ENCODE measurements at places on chromosomes 2 and 18.

GRCh38 chr18:48702346-48703027, 163.7 kb downstream of the CTIF start:
- DNase-seq: no peak

DNA sequence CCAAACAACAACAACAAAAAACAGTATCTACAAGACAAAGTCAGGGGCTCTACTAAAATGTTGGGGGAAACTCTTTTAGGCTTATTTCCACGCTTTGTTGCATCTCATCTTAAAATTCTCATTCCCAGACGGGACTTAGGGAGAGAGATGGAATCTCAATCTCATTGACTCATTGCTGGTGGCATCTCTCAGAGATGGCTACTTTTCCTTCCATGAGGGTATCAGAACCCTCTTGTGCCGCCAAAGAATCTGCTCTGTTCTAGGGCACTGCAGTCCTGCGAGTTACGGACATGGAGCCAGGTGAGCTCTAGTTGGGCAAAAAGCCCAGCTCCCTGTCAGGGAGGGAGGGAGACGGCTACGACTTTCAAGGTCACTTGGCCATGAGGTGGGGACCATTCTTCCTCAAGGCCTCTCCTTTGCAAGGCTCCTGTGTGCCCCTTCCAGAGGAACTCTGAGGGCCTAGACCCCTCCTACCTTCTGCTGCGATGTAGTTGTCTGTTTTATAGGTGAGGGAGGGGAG, 68.0 kb downstream of the MYCN start:
- no peak for DNase-seq

DNA sequence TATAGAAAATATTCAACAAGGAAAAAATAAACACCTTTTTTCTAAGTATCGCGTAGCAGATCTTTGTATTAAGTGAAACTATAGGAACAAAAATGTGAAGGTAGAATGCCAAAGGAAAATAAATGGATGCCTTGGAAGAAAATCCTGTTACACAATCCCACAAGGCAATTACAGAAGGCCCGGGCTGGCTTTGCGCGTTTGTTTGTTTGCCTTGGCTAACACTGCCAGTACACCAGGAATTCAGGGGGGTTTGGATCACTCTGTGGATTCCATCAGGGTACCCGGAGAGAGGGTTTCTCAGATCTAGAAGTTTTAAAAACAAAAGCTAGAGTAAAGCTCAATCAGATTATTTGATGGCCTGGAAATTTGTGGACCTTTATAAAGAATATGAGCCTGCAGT, 478.3 kb downstream of the FBXO15 start:
- peak; percentile 69 for DNase-seq

DNA sequence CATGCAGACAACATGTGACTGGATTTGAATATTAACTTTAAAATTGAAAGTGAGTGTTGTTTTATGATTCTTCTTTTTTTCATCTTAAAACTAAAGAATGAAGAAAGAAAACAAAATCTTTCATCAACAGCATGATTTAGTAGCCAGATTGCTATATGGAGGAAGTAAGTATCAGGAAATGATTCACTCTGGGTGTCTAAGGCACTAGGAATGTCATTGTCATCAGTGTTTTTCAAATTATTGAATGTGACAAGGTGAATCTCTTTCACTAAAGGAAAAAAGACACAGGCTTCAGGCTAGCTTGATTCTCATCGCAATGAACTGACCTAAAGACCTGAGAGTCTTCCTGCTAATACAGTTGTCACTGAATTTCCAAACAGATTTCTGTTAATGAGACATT, 430.1 kb downstream of the FBXO15 start:
- no peak for DNase-seq

DNA sequence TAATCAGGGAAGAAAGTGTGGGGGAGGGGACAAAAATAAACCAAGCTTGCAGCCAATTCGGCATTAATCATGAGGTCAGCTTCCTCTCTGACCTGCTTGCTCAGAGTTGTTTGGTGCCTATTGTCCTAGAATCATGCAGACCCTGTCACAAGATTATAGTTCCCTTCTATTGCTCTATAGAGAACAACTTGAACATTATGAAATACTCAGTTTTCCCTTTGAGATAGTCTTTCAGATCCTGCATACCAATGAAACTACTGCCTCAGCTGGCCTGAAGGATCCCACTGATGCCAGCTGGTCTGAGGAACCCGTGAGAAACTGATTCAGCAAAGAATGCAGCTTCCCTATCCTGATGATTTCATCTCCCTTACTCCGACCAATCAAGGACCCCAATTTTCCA, 955 bp upstream of the BBS5 start:
- DNase-seq: no peak

DNA sequence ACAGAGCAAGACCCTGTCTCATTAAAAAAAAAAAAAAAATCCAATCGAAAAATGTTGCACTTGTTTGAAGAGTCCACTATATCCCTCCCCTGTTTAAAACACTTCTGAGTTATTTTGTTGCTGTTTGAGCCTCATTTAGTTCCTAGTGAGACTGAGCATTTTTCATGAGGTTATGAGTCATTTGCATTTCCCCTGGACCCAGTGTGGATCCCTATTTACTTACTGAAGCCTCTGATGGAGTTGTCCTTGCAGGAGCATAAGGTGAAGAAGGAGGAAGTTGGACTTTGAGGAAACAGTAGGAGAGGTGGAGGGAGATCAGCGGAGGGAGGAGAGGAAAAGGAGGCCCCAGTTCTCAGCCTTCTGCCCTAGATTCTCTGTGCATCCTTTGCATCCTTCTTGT, 5.1 kb downstream of the CXCR1 start:
- no peak for DNase-seq

All from NCI-H82 (cell line).